ENCODE measurements at places on chromosomes 2 and 18.

DNA sequence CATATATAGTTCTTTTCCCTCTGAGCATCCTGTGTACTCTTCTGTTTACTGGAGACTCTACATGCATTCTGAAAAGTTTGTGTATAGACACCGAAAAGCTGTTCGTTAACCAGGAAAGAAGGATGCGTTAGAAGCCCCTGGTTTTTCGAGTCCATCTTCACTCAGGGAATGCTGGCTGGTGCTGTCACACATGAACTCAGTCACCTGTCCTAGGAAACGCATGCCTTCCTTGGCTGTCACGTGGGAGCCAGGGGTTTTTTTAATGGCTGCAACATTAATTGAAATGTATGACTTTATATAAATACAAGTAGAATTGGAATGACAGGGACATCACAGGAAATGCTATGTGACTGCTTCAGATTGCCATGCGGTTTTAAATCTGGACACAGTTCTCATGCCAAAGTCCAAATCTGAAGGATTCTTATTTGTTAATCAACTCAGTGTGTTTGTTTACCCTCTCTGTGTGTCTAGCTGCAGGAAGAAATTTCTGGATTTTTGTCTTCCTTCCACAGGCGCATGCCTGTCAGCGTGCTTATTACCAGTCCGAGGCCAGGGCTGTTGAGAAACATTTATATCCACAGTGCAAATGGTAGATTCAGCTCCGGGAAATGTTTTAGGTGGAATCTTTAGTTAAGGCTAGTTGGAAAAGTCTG is 2.6 kb downstream of the RAMP1 start:
- no peak for DNase-seq

DNA sequence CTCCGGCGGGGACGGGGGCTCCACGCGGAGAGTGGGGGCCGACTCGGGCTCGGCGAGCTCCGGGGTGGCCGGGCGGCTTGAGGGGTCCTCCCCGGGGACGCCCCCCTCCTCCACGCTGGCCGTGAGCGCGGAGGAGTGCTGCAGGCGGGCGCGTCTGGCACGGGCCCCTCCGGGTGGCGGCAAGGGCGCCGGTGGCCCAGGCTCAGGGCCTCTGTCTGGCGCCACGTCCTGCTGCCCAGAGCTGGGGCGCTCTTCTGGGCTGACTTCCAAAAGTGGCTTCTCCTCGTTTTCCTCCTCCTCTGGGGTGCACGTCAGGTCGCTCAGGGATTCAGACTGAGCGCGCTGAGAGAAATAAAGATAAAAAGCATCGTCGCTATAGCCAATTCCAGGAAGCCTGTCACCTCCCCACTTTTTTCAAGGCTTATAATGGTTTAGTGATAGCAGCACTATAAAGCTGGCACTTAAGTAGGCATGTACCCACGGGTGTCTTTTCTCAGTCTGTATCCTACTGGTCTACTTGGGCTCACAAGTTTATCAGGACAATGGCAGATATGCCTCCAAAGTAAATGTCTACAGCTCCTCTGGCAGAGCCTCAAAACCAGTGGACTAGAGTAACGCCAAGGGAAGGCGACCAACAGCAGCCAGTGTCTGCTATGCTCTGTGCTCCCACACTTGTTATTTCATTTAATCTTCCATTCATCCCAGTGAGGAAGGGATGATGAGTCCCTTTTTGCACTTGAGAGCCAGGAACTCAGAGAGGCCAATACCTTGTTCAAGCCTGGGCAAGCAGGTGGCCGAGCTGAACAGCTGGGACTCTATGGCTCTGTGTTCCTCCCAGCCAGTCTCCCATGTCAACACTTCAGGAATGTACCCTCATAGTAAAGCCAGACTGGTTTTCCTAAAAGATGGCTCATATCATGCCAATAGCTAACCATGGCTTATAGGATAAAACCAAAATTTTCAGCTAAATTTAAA is 92.6 kb upstream of the MGAT4A start:
- DNase-seq, result peak; percentile 23

DNA sequence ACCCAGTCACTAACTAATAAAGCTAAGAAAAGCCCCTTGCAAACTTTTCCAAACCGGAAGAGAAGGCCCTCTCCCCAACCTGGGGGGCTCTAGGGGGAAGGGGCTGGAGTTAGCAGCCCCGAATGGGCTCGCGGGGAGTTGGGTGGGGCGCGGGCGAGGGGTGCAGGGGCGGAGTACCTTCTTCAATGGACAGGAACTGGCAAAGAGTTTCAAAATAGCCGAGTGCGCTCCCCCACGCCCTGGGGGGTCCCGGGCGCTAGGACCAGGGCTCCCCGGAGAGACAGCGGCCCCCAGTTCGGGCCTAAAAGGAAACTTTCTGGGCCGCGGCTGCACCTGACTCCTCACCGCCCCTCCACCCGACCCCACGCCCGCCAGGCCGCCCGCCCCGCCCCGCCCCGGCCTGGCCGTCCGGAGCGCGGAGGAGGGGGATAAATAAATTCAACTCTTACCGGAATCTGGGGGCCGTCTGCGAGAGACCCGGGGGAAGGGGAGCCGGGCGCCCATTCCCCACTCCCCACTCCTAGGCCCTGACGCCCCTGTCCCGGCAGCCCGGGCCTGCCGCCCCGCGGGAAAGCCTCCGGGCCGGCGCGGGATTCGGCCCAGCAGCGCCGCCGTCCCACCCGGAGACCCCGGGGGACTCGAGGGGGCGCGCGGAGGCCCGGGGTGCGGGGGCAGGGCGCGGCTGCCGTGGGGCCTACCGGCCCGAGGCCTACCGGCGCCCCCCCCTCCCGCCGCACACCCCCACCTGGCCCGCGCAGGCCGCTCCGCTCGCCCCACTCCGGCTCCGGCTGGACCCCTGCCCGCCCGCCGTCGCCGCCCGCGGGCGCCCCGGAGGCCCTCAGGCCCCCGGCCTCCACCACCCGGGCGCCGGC is 868 bp downstream of the INO80D start:
- DNase-seq, result peak; percentile 17

GRCh38 chr2:130936451-130936850 is 99.7 kb downstream of the ARHGEF4 start:
- DNase-seq, result no peak

GRCh38 chr2:138997856-138998517 is 217.8 kb upstream of the NXPH2 start:
- DNase-seq, result no peak

- no peak for DNase-seq
Observed at GRCh38 chr18:3029215-3029952, 16.4 kb upstream of the LPIN2 start.

- no peak for DNase-seq
Observed at GRCh38 chr2:9112079-9112721, 94.4 kb upstream of the ASAP2 start.

- no peak for DNase-seq
Observed at GRCh38 chr2:49021271-49021670, 133.0 kb downstream of the FSHR start.

- DNase-seq, result peak; percentile 76
Observed at GRCh38 chr2:46461011-46461674, 18.2 kb upstream of the TMEM247 start.

DNA sequence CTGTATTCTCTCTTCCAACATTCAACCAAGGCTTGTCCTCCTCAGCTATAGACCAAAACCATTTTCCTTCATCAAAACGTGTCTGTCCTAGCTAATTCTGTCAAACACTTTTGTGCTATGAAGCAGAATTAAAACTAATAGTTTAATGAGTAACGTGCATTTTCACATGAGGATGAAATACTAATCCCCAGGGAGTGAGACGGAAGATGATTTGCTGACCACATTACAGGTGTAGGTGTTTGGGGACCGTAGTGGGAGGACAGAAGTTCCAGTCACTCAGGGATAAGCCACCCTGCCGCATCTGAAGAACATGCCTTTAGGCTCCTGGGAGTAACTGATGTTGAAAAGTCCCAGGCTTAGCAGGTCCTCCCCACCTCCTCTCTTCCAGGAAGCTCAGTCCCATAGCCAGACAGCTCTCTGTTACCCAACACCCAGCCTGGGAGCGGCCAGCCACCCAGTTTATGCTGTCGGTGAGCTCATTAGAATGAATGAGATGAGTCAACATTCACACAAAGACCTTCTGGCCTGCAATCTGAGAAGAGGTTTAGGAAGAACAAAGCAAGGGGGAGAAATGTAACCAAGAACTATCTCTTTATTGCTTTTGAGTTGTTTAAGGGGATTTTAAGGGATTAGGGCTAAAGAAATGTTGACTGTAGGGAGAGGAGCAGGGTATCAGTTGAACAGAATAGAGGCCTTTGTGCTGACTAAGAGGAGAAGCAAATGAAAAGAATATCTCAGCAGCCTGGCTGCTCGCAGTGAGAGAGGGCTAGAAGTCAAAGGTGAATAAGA is 122.5 kb downstream of the FOXI3 start:
- no peak for DNase-seq

GRCh38 chr2:238654479-238655197 is 193.2 kb upstream of the TWIST2 start:
- no peak for DNase-seq

GRCh38 chr2:121211689-121212151 is 73.3 kb downstream of the TFCP2L1 start:
- no peak for DNase-seq

Measured in cerebellar cortex (tissue), 1 donor.